ENCODE measurements at places on chromosomes 4 and X.

DNA sequence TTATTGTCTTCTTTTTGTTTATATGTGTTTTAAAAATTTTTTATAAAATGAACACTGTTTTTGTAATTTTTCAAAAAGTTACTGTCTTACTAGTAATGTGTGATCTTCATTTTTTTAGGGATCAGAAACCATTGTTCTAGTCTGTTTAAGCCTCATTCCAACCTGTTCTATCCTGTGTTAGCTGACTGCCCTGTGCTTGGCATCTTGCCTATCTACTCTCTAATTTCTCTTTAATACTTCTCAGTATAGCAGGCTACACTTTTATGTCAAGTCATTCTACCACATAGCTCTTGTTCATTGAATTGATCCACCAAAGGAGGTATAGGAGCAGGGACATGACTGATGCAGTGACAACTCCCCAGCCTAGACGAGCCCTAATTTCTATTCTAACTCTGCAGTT lies 70.2 kb upstream of the PLS3 start:
- no peak for DNase-seq
- no peak overlapping the region for H3K27ac ChIP-seq
- no peak overlapping the region for H3K4me3 ChIP-seq
- H3K4me1 ChIP-seq: no peaks in the 10 kb centered on the region
- H3K27me3 ChIP-seq: no peaks in the 10 kb centered on the region

GRCh38 chrX:65932173-65933084 lies 107.5 kb downstream of the VSIG4 start:
- H3K36me3 ChIP-seq: no peaks in the 10 kb centered on the region
- H3K4me3 ChIP-seq: no peak overlapping the region
- H3K27me3 ChIP-seq: no peaks in the 10 kb centered on the region
- H3K4me1 ChIP-seq: peaks cover 6% of the 10 kb centered on the region
- DNase-seq: peak; percentile 78
- H3K27ac ChIP-seq: peak overlapping the region; percentile 67

- no peaks in the 10 kb centered on the region for H3K27me3 ChIP-seq
- H3K4me1 ChIP-seq: peaks cover 34% of the 10 kb centered on the region
- H3K4me3 ChIP-seq: no peak overlapping the region
- H3K27ac ChIP-seq: no peak overlapping the region
Measured at GRCh38 chr4:147780137-147780777, 48.4 kb downstream of the ARHGAP10 start.

- DNase-seq: peak; percentile 46
- no peaks in the 10 kb centered on the region for H3K36me3 ChIP-seq
- H3K27me3 ChIP-seq: no peaks in the 10 kb centered on the region
- peak overlapping the region; percentile 98 for H3K27ac ChIP-seq
- peaks cover 23% of the 10 kb centered on the region for H3K4me1 ChIP-seq
Measured at GRCh38 chr4:56640621-56641493, 40.2 kb downstream of the HOPX start.

GRCh38 chr4:17511509-17511949 lies 361 bp downstream of the QDPR start:
- H3K27me3 ChIP-seq: peaks cover 9% of the 10 kb centered on the region
- DNase-seq: no peak
- peak overlapping the region; percentile 81 for H3K4me3 ChIP-seq
- H3K4me1 ChIP-seq: peaks cover 11% of the 10 kb centered on the region
- no peaks in the 10 kb centered on the region for H3K36me3 ChIP-seq
- no peak overlapping the region for H3K27ac ChIP-seq

- no peak overlapping the region for H3K27ac ChIP-seq
- H3K4me1 ChIP-seq: no peaks in the 10 kb centered on the region
- DNase-seq: no peak
- H3K36me3 ChIP-seq: no peaks in the 10 kb centered on the region
Measured at GRCh38 chr4:171024720-171025303, 788.4 kb upstream of the GALNTL6 start.

DNA sequence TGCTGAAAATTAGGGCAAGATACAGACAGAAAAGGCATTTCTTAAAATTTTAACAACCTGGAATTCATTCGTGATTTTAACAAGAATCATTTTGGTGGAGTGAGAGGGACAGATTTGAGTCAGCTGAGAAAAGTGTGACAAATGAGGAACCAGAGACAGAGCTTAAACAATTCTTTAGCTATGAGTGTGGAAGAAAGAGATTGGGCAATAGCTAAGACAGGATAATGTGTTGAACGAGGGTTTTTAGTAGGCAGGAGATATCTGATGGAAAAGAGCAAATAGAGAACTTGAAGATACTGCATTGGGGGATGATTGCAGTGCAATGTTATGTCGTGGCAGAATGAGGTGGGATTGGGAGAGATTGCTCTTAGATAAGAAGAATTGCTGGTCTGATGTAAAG lies 164.2 kb upstream of the SPRY1 start:
- no peak overlapping the region for H3K27ac ChIP-seq
- no peak overlapping the region for H3K4me3 ChIP-seq
- DNase-seq: peak; percentile 24
- H3K27me3 ChIP-seq: no peaks in the 10 kb centered on the region
- H3K4me1 ChIP-seq: no peaks in the 10 kb centered on the region
- H3K36me3 ChIP-seq: no peaks in the 10 kb centered on the region

- no peaks in the 10 kb centered on the region for H3K36me3 ChIP-seq
- no peak overlapping the region for H3K27ac ChIP-seq
- H3K4me3 ChIP-seq: no peak overlapping the region
- H3K4me1 ChIP-seq: no peaks in the 10 kb centered on the region
- DNase-seq: no peak
- no peaks in the 10 kb centered on the region for H3K27me3 ChIP-seq
Measured at GRCh38 chr4:153791746-153792617, 3.1 kb upstream of the SFRP2 start.

- no peak overlapping the region for H3K4me3 ChIP-seq
- H3K27me3 ChIP-seq: no peaks in the 10 kb centered on the region
- no peak for DNase-seq
- peaks cover 40% of the 10 kb centered on the region for H3K4me1 ChIP-seq
- H3K27ac ChIP-seq: no peak overlapping the region
Measured at GRCh38 chrX:17603196-17603595, 134.1 kb upstream of the SCML1 start.

DNA sequence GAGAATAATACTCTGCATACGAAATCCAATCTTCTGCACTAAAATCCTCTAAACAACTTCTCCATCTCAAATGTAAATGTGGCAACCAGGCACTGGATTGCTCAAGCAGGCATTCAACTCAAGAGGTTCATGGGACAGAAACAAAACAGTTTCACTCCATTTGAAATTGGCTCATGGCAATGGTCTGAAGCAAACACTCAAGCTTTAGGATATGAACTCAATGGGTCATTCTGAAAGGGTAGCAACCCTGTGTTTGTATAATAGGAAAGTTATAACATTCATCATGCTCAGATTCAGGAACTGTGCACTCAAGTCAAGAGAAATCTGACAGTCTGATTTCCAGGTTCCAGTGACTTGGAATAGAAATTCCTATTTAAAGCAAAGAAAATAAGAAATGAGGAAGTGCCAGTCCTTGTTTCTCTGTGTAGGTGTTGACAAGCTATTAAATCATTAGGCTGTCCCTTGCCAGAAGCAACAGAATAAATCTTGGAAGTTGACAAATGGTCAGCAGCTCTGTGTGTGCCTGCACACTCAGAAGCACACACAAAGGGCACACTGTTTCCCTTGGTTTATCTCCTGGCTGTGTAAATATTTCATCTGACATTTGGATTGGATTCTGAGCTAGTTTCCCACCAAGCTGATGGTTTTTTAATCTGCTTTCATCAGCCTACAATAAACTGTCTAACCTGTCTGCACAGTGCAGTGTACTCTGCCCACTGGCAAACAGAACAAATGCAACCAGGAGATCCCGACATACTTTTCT lies 75.9 kb upstream of the CITED1 start:
- H3K27me3 ChIP-seq: no peaks in the 10 kb centered on the region
- no peak for DNase-seq
- H3K4me1 ChIP-seq: no peaks in the 10 kb centered on the region
- H3K36me3 ChIP-seq: no peaks in the 10 kb centered on the region
- H3K4me3 ChIP-seq: no peak overlapping the region

DNA sequence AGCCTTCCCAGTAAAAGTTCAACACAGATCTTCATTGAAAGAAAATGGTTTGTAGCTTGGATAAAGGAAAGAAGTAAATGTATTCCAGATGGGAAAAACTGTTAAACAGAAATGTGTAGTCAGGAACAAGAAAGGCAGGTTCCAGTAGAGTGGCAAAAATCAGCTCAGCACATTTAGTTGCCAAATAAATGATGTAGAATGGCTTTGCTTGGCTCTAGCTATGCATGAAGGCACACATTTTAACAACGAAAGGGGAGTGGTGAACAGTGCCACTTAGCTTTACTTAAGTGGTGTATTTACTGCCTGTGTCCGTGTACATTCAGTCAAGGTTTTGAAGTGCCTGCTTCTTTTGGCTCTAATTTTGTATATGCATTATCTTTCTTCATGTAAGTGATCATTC lies 644.5 kb upstream of the ATOH1 start:
- no peak for DNase-seq
- H3K27ac ChIP-seq: no peak overlapping the region
- no peak overlapping the region for H3K4me3 ChIP-seq

DNA sequence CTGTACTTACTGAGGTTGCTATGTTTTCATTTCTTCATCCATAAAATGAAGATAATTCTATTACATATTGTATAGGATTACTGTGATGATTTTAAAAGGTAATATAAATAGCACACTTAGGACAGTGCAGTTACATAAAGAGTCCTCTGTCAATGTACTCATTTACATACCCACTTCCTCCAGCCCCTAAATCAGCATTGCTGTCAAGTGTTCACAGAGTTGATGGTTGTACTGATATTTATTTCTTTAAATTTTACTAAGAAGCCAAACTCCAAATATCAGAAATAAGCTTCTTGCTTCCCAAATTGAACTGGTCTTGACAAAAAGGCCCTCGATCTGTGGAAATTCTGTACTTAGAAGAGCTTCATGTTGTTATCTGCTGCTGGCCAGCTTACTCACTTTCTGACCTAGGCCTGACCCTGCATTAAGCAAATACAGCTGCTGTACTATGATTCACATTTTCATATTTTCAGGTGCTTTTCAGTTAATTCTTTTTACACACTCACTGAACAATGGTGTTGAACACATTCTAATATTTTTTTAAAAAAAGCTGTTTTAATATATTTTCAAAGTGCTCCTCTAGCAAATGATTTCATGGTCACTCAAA lies 259.6 kb downstream of the UNC5C start:
- H3K27ac ChIP-seq: peak overlapping the region; percentile 47
- no peak overlapping the region for H3K4me3 ChIP-seq
- H3K27me3 ChIP-seq: no peaks in the 10 kb centered on the region
- peak; percentile 53 for DNase-seq
- H3K4me1 ChIP-seq: peaks cover 18% of the 10 kb centered on the region

DNA sequence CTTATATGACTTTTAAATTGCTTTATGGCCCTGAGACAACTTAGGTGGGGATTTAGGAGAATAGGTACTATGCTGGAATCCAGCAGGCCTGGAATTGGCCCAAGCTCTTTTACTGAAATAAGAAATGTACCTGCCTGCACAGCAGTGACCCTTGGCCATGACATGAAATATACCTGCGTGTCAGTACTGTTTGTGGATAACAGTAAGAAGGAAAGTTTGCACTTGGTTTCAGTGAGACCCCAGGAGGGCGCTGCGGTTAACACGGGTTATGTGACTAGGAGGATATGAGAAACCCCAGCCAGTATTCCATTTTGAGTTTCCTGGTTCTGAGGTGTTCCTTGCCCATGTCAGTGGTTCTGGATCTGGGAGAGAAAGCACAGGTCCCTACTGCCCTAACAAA lies 5.3 kb downstream of the MTM1 start:
- no peak overlapping the region for H3K4me3 ChIP-seq
- H3K27me3 ChIP-seq: no peaks in the 10 kb centered on the region
- H3K36me3 ChIP-seq: no peaks in the 10 kb centered on the region
- DNase-seq: no peak

DNA sequence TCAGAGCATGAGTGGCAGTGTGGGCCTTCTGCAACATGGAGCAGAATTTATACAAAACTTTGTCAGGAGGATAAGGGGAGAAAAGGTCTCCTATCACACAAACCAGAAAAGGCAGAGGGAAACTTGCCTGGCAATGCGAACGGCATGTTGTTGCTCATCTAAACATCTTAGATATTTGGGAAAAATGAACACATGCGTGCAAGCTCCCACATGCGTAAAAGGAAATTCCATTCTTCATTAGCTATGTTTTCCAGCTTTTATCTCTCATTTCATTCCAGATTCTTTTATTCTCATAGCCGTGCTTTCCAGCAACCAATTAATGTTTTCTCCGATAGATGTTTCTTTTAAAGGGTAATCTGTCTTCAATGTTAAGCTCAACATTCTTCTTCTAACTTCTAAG lies 31.3 kb upstream of the GBA3 start:
- no peaks in the 10 kb centered on the region for H3K4me1 ChIP-seq
- no peak overlapping the region for H3K4me3 ChIP-seq
- H3K36me3 ChIP-seq: no peaks in the 10 kb centered on the region

DNA sequence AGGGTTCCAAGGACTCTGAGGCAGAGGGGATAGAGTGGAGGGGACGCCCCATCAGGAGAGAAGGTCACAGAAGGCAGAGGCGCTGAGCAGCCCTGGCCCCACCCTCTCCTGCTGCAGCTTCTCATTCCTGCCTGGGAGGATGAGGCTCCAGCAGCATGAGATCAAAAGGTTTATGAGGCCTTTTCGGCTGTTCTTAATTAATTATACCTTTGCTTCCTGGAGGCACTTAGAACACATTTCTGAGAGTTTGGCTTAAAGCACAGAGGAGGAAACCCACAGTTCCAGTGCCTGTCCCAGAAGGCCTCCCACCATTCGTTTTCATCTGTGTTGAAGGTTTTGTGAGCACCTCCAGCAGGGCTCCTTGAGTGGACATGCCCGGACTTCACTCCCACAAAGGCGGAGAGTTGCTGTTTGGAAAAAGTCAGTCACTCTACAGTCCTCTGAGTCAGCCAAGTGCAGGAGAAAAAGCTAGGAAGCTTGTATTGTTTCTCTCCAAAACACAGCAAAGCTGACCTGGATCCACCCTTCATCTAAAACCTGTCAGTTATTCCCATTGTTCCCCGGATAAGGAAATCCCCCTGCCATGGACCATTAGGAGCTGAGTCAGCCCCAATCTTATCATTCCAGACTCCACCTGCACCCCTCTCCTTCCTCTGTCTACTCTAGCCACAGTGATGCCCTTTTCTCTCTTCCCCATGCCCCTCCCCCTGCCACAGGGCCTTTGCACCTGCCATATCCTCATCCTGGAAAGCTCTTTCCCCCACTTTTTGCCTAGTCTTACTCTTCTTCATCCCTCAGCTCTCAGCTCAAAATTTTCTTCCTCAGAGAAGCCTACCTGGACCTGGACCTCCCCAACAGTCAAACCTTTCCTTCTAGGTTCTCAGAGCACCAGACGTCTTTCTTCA lies 276.8 kb downstream of the FBXW7 start:
- no peak for DNase-seq
- no peak overlapping the region for H3K4me3 ChIP-seq
- H3K4me1 ChIP-seq: no peaks in the 10 kb centered on the region
- no peak overlapping the region for H3K27ac ChIP-seq
- no peaks in the 10 kb centered on the region for H3K36me3 ChIP-seq

GRCh38 chr4:159484864-159485263 lies 382.0 kb downstream of the RAPGEF2 start:
- H3K4me1 ChIP-seq: peaks cover 14% of the 10 kb centered on the region
- H3K27ac ChIP-seq: 0 out of 2 replicates have a peak overlapping the region, but pooled peaks have one; percentile 16
- H3K27me3 ChIP-seq: no peaks in the 10 kb centered on the region
- peak; percentile 65 for DNase-seq
- no peaks in the 10 kb centered on the region for H3K36me3 ChIP-seq

GRCh38 chr4:145260091-145260490 lies 79.7 kb upstream of the OTUD4 start:
- no peaks in the 10 kb centered on the region for H3K4me1 ChIP-seq
- DNase-seq: no peak
- H3K27me3 ChIP-seq: no peaks in the 10 kb centered on the region
- H3K27ac ChIP-seq: no peak overlapping the region
